ENCODE measurements at places on chromosomes 2 and 18.

- DNase-seq: no peak
These were observed 60.3 kb downstream of the ATIC start for GRCh38 chr2:215371915-215372897.

- no peak for DNase-seq
These were observed 1.1 kb upstream of the CDCA7 start for GRCh38 chr2:173353556-173353955.

- no peak for DNase-seq
These were observed 19.1 kb upstream of the AFTPH start for GRCh38 chr2:64504774-64505720.

DNA sequence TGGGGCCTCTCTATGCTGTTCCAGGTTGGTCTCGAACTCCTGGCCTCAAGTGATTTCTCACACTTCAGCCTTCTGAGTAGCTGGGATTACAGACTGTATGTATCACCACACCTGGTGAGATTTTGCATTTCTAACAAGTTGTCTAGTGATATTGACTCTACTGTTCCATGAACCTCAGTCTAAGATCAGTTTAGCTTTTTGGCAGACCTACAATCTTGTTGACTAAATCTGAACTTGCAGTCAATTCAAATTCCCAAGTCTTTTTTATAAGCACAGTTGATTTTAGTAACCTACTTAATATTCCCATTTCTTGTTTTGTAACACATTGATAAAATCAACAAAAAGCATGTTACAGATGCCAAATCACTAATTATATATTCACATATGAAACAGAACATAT lies 266.1 kb upstream of the CYP26B1 start:
- DNase-seq: no peak

GRCh38 chr2:195769975-195770374 lies 112.9 kb downstream of the SLC39A10 start:
- DNase-seq: no peak

DNA sequence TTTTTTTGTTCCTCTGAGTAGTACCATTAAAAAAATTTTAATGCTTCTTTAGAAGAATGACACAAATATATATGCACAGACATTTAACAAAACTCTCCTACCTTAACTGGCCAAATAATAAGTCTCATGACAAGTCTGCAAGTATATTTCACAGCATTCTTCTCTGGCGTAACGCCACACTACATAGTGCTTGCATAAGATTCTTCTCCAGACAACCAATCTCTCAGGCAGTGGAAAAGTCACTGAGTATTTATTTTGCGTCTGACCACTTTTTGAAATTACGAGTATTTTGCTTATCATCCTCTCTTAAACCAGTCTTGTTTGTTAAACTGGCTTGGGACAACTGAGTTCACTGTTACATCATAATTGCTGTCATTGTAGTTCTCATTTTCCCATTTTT lies 749.2 kb downstream of the ADCYAP1 start:
- DNase-seq: no peak

GRCh38 chr18:56165601-56166355 lies 472.6 kb downstream of the TXNL1 start:
- DNase-seq: no peak

DNA sequence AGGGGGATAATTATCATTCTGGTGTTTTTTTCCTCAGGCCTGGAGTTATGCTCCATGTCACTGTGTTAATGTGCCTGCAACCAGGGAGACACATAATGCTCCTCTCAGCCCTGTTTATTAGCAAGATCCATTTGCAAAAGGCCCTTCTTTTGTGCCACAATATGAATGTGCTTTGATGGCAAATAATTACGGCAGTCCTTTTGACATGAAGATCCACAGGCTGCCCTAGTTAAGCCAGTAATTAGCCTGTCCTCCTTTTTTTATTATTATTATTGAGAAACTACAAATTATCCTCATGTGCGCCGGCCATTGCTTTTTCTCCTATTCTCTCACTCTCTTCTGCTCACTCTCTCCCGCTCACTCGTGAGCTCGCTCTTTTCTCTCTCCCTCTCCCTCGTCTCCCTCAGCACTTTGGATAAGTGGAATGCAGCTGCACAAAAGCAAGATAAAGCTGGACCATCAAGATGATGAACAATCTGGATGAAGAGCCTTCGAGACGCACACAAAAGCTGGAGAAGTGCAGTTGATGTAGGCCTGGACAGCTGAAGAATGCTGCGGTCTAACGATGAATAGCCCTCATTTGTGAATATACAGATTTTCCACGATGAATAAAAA lies 762.3 kb downstream of the BCL11A start:
- DNase-seq: no peak

DNA sequence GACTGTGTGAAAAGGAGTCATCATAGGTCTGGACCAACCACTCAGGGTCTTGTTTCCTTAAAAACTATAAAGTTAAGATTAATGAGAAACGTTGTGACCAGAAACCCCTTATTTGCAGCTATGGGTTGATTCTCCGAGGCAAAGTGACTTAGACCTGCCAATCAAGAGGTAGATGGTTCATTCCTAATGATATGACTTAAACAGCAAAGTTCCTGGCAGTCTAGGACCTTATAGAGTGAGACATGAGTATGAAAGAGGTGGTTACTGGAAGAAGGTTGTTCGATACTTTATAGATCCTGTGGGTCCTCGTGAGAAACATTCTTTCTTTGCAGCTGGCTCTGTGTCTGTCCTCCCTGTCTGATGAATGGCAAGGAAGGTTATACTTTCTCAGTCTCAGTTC lies 8.0 kb downstream of the SFXN5 start:
- no peak for DNase-seq

GRCh38 chr2:117832332-117832731 lies 17.8 kb downstream of the DDX18 start:
- no peak for DNase-seq

GRCh38 chr2:45869165-45869501 lies 217.7 kb downstream of the PRKCE start:
- DNase-seq: peak; percentile 82

GRCh38 chr2:140247451-140248195 lies 1467.4 kb upstream of the NXPH2 start:
- no peak for DNase-seq

DNA sequence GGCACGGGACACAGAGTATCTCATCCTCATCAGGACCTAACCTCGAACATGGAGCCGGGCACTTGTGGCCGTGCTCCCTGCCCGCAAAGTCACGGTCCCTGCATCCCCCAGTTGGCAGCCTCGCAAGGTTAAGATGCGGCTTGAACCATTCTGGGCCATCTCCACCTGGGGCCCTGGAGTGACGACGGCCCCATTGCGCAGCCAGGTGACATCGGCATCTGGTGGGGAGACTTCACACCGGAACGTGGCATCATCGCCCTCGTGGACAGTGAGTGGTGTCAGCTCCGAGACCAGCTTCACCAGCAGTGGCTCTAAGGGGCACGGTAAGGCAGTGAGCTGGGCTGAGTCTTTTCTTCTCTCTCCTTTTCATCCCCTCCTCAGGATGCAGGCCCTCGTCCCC lies 12.6 kb downstream of the TMEM198 start:
- DNase-seq: no peak

GRCh38 chr2:5937851-5938565 lies 245.8 kb downstream of the SOX11 start:
- DNase-seq: peak; percentile 22

DNA sequence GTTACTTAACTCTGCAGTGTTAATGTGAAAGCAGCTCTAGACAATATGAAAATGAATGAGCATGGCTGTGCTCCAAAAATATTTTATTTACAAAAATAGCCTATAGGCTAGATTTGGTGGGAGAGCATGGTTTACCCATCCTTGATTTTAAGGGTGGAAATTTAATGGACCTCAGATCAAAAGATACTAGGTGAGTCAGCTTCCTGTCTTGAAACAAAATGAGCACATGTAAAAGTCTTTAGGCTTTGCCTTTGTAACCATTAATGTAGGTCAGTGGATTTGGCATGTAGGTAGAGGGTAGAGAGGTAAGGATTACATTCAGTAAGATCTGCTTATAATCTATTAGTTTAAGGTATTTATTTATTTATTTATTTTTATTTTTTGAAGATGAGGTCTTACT lies 72.7 kb downstream of the GREB1L start:
- DNase-seq: no peak

- no peak for DNase-seq
These were observed 1167.5 kb downstream of the DPP10 start for GRCh38 chr2:115609978-115610377.

- DNase-seq: no peak
These were observed 91.2 kb downstream of the VRK2 start for GRCh38 chr2:58137856-58138255.

- DNase-seq: no peak
These were observed 87.7 kb upstream of the DYNAP start for GRCh38 chr18:54503131-54503894.

DNA sequence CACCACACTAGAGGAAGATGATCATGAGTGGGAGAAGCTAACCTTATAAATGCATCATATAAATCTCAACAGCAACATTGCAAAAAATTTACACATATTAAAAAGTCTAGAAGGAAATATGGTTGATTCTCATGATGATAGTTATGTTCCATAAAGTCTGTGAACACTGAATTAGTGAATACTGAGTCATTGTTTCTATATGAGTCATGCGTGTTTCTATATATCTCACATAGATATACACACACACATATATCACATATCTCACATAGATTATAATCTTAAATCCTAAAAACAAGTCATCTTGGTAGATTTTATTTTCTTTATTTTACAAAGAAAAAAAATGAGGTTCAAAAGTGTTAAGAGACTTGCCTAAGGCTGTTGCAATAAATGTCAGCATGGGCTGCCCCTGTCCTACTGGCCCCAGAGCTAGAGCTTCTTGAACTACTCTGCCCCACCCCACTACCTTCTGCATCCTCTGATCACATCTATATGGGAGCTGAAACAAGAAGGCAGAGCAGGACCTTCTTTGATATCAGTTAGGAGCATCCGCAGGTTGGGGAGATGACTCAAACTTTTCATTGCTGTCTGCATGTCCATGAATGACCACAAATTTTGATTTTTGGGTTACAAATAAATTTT lies 81.8 kb upstream of the ADAM23 start:
- no peak for DNase-seq

- no peak for DNase-seq
These were observed 12.7 kb downstream of the ABCB11 start for GRCh38 chr2:169018390-169018789.

GRCh38 chr2:10253596-10254372 lies 48.9 kb upstream of the HPCAL1 start:
- no peak for DNase-seq

- DNase-seq: peak; percentile 72
These were observed 34.0 kb upstream of the MALL start for GRCh38 chr2:110149330-110150220.

- no peak for DNase-seq
These were observed 18.9 kb downstream of the HPCAL1 start for GRCh38 chr2:10321622-10322021.

GRCh38 chr2:39203382-39203781 lies 40.4 kb downstream of the CDKL4 start:
- DNase-seq: no peak

DNA sequence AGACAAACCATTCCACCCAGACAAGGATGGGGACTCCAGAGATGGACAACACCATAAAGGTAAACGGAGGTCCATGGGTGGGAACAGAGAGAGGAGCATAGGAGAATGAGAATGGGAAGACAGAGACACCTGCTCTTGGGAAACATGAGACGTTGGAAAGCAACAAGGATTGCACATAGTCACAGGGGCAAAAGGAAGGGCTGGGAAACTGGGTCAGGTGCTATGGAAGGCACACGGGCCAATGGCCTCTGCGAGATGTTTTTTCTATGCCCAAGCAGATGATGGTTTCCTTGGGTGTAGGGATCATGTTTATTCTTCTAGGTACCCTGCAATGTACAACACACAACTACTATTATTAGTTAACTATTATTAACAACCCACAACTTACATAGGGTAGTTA lies 143.6 kb upstream of the AGAP1 start:
- no peak for DNase-seq

- DNase-seq: no peak
These were observed 130.9 kb downstream of the GLI2 start for GRCh38 chr2:120866483-120867140.

DNA sequence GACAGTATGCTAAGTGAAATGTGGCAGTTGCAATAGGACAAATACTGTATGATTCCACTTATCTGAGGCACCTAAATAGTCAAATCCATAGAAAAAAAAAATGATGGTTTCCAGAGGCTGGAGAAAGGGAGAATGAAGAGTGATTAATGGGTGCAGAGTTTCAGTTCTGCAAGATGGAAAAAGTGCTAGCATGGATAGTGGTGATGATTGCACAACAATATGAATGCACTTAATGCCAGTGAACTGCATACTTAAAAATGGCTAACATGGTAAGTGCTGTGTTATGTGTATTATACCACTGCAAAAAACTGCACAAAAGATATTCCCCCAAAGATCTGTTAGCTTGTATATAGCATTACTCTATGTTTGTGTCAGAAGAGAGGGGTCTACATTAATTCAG lies 185.4 kb downstream of the INHBB start:
- DNase-seq: no peak

DNA sequence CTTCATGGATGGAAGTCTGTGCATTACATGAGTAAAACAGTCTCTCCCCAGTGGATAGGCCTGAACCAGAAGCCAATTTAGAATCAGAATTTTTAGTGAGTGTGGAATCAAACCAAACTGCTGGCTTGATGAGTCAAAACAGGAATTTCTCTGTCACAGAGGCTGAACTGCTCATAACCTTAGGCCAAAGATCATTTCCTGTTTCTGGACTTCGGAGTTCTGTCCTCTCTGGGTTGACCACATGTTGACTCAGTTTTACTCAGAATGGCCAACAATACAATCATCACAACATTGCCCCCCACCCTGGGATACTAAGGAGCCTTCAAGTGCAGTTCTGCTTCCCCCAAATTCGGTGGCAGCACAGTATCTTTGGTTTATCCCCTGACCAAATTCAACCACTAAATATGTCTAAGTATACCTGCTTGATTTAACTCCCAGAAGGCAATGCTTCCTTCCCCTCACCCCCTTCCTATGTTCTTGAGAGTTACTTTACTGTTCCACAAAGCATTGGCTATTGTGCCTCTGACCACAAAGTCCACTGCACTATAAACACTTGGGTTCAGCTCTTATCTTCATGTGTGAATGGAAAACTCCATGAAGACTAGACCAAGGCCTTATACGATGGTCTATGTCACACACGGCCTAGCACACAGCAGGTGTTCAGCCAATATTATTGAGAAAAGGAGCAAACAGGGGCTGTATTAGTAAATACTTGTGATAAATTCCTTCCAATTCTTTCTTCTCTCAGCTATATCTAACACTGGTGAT lies 67.8 kb downstream of the NXPH2 start:
- no peak for DNase-seq

DNA sequence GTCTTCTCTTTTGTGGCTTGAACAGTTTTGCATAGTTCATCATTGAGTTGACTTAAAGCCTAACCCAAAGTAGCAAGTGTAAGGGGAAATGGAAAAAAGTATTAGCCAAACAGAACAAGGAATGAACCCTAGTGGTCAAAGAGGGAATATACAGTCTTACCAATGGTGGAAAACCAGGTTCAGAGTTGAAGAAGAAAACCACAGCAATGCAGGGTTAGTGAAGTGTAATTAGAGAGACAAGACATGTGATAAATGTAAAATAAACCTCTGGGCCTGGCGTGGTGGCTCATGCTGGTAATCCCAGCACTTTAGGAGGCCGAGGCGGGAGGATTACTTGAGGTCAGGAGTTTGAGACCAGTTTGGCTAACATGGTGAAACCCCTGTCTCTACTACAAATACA lies 2.4 kb downstream of the TTN start:
- peak; percentile 6 for DNase-seq
